Urothelium cell line (cell line): ENCODE measurements at places on chromosomes 12 and 14.
A peak's percentile ranks its signal among the peaks of the same experiment; 100 is the strongest.

- DNase-seq = no peak
Measured at GRCh38 chr12:124827588-124828184, 36.0 kb downstream of the SCARB1 start.

DNA sequence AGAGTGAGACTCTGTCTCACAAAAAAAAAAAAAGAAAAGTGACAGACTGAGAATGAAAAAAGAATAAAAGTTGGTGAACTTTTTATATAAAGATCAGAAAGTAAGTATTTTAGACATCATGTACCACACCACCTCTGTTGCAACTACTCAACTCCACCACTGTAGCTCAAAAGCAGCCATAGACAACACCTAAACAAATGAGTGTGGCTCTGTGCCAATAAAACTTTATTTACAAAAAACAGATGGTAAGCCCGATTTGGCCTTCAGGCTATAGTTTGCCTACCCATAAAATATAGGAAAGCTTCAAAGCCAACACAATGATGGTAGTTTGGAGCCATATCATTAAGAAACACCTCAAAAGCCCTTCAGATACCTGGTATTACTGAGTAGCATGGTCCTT is 154.5 kb upstream of the FOXN3 start:
- no peak for DNase-seq

DNA sequence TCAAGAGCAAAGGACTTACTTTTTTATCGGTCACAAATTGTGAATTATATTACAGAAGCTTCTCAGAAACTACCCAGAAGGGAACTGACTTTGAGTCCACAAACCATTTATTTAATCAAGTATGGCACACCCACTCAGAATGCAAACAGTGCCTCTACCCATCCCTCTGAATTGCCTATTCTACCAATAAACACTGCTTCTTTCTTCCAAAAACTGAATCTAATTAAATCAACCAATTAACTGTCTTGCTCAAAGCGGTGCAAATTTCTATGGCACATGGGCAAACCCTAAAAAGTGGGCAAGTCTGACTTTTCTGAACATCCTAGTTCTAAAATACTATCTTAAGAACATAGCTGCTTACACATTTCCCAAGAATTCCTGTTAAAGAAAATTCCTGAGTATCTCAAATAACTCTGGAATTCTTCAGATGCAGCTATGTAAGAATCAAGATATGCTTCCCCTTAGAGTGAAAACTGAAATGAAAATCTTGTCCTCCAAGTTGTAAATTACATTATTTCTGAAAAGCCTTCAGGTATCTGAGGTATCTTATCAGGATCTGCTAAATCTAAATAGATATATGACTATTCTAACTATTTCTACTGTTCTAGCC is 4.3 kb downstream of the SPTLC2 start:
- DNase-seq = no peak

DNA sequence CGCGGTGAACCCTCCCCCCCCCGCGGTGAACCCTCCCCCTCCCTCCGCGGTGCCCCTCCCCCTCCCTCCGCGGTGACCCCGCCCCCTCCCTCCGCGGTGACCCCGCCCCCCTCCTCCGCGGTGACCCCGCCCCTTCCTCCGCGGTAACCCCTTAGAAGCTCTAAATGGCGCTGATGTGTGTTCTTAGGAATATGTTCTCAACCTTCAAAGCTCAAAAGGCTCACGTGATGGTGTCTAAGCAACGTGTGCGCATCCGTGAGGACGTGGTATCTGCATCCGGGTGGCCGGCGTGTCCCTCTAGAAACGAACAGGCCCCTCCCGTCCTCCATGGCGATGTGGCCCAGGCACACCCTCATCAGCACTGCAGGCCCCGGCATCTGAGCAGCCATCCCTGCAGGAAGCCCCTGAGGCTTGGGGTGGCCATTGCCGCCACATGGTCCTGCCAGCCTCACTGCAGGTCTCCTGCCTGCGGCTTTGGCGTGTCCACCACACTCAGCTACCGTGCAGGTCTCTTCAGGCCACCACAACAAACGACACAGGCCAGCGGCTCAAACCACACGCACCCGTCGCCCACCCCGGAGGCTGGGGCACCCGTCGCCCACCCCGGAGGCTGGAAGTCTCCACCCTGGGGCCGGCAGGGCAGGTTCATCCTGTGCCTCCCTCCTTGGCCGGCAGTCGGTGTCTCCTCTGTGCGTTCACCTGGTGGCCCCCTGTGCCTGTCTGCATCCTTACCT is 14.5 kb upstream of the FBRSL1 start:
- no peak for DNase-seq

GRCh38 chr12:19121449-19122018 is 8.0 kb upstream of the PLEKHA5 start:
- DNase-seq = no peak

- DNase-seq = no peak
Measured at GRCh38 chr12:81573228-81573627, 185.9 kb downstream of the PPFIA2 start.

GRCh38 chr14:55026793-55027561 is at the start of the genes SOCS4 and WDHD1:
Gene SOCS4, plus strand, starts transcription at chr14:55027236. Its CDS starts 15,806 bp downstream, at chr14:55043042.
Gene WDHD1, minus strand, starts transcription at chr14:55027099. Its CDS starts 312 bp downstream, at chr14:55026787.
- peak; percentile 100 for DNase-seq

- DNase-seq = no peak
Measured at GRCh38 chr12:108462686-108463085, 52.4 kb upstream of the FICD start.

DNA sequence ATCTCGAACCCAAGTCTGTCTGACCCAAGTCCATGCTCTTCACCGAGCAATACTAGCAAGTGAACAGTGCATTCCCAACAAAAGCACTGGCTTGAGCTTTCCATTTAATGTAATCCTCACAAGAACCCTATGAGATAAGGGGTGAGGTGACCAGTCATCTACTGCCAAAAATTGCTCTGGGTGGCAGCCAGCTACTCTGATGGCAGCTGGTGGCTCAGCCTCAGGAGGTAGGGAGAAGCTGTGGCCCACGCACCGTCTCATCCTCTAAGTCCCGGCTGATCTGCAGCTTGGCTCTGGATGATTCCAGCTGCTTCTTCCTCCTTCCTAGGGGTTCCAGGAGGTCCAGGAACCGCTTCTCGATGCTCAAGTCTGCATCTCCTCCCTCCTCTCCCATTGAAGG is 75.2 kb downstream of the PLEKHG3 start:
- no peak for DNase-seq

- DNase-seq = no peak
Measured at GRCh38 chr14:58082011-58082410, 70.0 kb downstream of the ARMH4 start.

DNA sequence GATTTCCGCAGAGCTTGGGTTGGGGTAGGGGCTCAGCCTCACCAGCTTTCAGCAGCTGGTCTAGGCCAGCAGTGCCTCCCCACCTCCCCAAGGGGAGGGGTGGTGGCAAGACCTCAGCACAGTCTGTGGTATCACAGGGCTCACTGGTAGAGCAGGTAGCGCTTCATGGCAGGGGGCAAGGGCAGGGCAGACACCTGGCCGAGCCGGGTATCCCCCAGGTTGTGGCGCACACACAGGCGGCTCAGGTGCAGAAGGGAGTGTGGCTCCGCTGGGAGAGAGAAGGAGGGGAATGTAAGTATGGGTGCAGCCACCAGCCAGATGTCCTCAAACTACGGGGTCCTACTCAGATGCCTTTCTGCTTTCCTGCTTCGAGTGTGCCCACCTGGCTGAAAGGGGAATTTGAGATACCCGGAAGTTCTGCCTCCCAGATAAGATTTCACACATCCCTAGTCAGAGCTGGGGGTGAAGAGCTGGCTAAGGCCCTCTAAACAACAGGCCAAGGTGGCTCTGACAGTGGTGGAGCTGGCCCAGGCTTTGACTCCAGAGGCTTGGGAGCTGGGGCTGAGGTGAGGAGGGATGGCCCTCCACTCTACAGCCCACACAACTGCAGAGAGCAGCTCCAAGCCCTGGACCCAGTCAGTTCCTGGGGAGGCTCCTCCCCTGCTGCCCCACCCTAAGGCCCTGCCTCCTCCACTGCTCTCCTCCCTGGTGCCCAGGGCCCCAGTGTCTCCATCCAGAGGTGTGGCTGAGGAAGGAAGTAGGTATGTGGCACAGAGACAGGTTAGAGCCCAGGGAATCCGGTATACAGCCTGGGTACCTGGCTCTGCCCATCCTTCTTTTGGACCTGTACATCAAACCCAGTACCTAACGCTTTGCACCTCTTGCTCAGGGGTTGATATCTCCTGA is 1.8 kb downstream of the SPSB2 start:
- DNase-seq = peak; percentile 69

DNA sequence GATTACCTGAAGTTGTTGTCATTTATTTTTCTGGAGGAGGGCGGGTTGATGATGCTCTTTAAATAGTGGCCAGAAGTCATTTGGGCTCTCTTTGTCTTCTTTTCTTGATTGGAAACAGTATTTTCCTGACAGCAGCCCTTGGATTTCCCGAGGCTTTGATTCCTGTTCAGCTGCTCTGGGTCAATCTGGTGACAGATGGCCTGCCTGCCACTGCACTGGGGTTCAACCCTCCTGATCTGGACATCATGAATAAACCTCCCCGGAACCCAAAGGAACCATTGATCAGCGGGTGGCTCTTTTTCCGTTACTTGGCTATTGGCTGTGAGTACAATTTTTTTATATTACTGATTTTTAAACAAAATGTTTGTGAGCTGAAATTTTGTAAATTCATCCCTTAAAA is 60.4 kb downstream of the ANAPC7 start:
- DNase-seq = no peak

GRCh38 chr14:70718383-70719118 is 76.8 kb downstream of the TTC9 start:
- no peak for DNase-seq

- DNase-seq = no peak
Measured at GRCh38 chr14:39265806-39266524, 32.2 kb downstream of the MIA2 start.

DNA sequence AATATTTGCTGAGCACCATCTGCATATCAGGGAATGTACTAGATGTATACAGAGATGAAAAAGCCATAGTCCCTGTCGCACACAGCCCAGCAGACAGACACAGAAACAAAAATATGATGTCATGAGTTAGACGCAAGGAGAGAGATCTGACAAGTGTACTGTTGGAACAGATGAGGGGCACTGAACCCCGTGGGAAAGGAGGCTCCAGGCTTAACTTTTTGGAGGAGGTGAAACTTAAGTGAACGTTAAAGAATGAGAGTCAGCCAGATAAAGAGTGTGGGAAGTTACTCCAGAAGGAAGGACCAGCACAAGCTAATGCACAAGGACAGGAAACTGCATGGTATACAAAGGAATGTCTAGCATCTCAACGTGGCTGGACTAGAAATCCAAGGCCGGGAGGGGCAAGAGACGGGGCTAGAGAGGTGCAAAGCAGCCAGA is 2.5 kb upstream of the ACTN1 start:
- DNase-seq = no peak

- no peak for DNase-seq
Measured at GRCh38 chr12:26527682-26528081, 305.3 kb downstream of the ITPR2 start.

- peak; percentile 41 for DNase-seq
Measured at GRCh38 chr12:80553316-80553715, 109.3 kb downstream of the PTPRQ start.

- DNase-seq = no peak
Measured at GRCh38 chr12:91890742-91891141, 254.9 kb downstream of the BTG1 start.

GRCh38 chr14:21191261-21191808 is 35.5 kb upstream of the OR5AU1 start:
- no peak for DNase-seq

GRCh38 chr12:108964371-108965352 is 56.2 kb downstream of the SVOP start:
- no peak for DNase-seq
